Small intestine (tissue), 16 donors: ENCODE measurements at places on chromosomes 2 and 18.

- H3K27ac ChIP-seq: no peak overlapping the region
- no peak overlapping the region for H3K4me3 ChIP-seq
- no peaks in the 10 kb centered on the region for H3K27me3 ChIP-seq
- DNase-seq: no peak
Measured at GRCh38 chr2:134869946-134870736, 31.7 kb downstream of the ACMSD start.

DNA sequence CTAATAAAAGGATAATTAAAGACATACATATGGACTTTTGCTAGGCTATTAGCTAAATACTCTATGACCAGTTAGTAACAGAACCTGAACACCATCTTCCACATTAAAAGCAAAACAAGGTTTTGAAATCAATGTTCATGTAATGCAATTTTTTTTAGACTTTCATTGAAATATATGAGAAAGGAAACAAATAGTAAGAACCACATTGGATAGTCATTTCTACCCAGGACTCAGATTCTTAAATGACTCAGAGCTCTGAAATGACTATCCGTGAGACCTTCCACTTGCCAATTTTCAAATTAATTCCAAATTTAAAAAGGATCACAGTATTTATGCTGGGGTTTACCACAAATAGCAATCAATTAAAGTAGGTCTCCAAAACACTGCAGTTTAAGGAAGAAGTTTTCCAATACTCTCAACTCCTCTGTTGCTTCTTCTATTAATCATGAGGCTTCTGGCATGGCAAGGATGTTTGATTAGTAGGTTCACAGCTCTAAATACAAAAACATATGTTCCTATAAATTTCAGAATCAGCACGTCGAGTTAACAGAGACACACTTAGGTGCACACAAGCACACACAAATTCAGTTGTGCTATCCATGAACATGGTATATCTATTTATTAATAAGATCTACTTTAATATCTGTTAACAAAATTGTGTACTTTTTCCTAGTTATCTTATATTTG lies 841.0 kb downstream of the RNF144A start:
- H3K4me3 ChIP-seq: no peak overlapping the region
- no peaks in the 10 kb centered on the region for H3K4me1 ChIP-seq
- H3K27ac ChIP-seq: no peak overlapping the region
- no peaks in the 10 kb centered on the region for H3K27me3 ChIP-seq
- H3K36me3 ChIP-seq: no peaks in the 10 kb centered on the region

GRCh38 chr2:174901075-174901474 lies 104.1 kb downstream of the CHN1 start:
- no peaks in the 10 kb centered on the region for H3K36me3 ChIP-seq
- H3K4me3 ChIP-seq: no peak overlapping the region
- no peaks in the 10 kb centered on the region for H3K4me1 ChIP-seq
- H3K27me3 ChIP-seq: no peaks in the 10 kb centered on the region
- H3K27ac ChIP-seq: no peak overlapping the region
- no peak for DNase-seq

GRCh38 chr2:217943446-217944321 lies 59.1 kb downstream of the TNS1 start:
- peak overlapping the region; percentile 39 for H3K4me3 ChIP-seq
- H3K4me1 ChIP-seq: no peaks in the 10 kb centered on the region
- no peaks in the 10 kb centered on the region for H3K27me3 ChIP-seq
- H3K27ac ChIP-seq: peak overlapping the region; percentile 60

- peaks cover 3% of the 10 kb centered on the region for H3K36me3 ChIP-seq
- no peaks in the 10 kb centered on the region for H3K27me3 ChIP-seq
- H3K4me3 ChIP-seq: no peak overlapping the region
- DNase-seq: no peak
- H3K4me1 ChIP-seq: no peaks in the 10 kb centered on the region
Measured at GRCh38 chr18:79290876-79291275, 104.9 kb upstream of the NFATC1 start.

GRCh38 chr2:60662781-60663180 lies 93.3 kb upstream of the PAPOLG start:
- no peak for DNase-seq
- no peak overlapping the region for H3K4me3 ChIP-seq
- H3K36me3 ChIP-seq: no peaks in the 10 kb centered on the region
- H3K27me3 ChIP-seq: no peaks in the 10 kb centered on the region

DNA sequence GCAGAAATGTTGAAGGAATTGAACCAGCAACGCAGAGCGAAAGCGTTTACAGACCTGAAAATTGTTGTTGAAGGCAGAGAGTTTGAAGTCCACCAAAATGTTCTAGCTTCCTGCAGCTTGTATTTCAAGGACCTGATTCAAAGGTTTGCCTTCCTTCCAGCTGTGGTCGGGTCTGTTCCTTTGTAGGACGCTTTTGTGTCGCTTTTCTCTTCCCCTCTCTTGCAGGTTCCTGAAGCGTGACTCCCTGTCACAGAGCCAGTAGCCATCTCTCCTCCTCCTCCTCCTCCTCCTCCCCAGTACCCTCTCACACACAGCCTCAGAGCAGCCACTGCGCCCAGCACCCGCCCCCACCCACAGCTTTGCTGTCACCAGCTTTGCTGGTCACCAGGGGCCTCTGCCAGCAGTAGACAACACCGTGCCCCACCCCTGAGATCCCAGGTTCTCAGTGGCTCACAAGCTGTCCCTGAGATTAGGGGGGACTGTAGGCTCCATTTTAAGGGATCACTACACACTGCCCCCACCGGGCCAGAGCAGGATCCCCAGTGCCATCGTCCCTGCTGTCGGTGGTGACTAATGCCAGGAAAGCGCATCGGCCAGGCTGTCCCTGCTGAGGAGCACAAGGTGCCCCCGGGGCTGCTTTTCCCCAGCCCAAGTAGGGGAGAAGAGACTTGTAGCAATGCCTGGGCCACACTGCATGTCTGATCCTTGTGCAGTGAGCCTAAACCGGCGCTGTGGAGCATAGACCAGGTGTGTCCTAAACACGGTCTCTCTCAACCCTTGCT lies 242.3 kb downstream of the ATAD2B start:
- no peak overlapping the region for H3K4me3 ChIP-seq
- no peaks in the 10 kb centered on the region for H3K27me3 ChIP-seq
- no peaks in the 10 kb centered on the region for H3K36me3 ChIP-seq
- H3K27ac ChIP-seq: no peak overlapping the region
- no peak for DNase-seq

GRCh38 chr2:219803294-219803693 lies 175.9 kb downstream of the SLC4A3 start:
- no peak for DNase-seq
- no peaks in the 10 kb centered on the region for H3K36me3 ChIP-seq
- H3K27ac ChIP-seq: no peak overlapping the region
- no peak overlapping the region for H3K4me3 ChIP-seq
- no peaks in the 10 kb centered on the region for H3K4me1 ChIP-seq

DNA sequence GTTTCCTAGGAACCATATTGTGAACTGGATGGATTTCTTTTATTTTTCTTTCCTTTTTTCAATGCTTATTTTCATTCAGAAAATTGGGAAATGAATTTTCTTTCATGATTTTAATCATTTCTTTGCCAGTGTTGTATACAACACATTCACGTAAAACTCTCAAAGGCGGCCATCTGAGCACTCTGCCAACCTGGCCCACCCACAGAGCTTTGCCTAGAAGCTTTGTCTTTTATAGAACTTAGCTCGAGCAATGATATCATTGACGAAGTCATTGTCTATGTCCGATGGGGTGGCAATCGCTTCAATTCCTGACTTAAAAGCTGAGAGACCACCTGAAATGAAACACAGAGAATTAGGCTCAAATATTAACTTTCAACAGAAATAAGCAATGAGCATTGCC lies 13.3 kb downstream of the LYG2 start:
- no peak for DNase-seq
- no peaks in the 10 kb centered on the region for H3K36me3 ChIP-seq
- no peaks in the 10 kb centered on the region for H3K27me3 ChIP-seq
- H3K4me1 ChIP-seq: no peaks in the 10 kb centered on the region
- no peak overlapping the region for H3K27ac ChIP-seq

DNA sequence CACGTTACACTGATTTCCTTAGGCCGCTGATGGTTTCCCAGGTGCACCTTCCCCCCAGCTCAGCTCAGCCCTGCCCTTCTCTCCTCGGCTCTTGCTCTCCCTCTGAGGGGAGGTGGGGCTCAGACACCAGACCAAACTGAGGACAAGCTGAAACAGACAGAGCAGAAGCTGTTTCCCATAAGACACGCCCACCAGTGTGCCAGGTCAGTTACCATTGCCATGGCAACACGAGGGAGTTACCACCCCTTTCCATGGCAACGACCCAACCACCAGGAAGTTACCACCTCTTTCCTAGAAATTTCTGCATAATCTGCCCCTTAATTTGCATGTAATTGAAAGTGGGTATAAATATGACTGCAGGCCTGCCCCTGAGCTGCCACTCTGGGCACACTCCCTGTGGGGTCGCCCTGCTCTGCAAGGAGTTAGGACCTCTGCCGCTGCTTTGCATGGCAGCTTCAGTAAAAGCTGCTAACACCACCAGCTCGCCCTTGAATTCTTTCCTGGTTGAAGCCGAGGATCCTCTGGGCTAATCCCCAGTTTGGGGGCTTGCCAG lies 120.9 kb upstream of the SMIM21 start:
- H3K4me3 ChIP-seq: no peak overlapping the region
- no peak overlapping the region for H3K27ac ChIP-seq
- no peaks in the 10 kb centered on the region for H3K4me1 ChIP-seq
- DNase-seq: peak; percentile 3
- no peaks in the 10 kb centered on the region for H3K36me3 ChIP-seq

GRCh38 chr2:74267068-74267467 lies 68.7 kb downstream of the MTHFD2 start:
- peaks cover 3% of the 10 kb centered on the region for H3K36me3 ChIP-seq
- DNase-seq: peak; percentile 89
- peak overlapping the region; percentile 15 for H3K27ac ChIP-seq
- H3K4me3 ChIP-seq: no peak overlapping the region

DNA sequence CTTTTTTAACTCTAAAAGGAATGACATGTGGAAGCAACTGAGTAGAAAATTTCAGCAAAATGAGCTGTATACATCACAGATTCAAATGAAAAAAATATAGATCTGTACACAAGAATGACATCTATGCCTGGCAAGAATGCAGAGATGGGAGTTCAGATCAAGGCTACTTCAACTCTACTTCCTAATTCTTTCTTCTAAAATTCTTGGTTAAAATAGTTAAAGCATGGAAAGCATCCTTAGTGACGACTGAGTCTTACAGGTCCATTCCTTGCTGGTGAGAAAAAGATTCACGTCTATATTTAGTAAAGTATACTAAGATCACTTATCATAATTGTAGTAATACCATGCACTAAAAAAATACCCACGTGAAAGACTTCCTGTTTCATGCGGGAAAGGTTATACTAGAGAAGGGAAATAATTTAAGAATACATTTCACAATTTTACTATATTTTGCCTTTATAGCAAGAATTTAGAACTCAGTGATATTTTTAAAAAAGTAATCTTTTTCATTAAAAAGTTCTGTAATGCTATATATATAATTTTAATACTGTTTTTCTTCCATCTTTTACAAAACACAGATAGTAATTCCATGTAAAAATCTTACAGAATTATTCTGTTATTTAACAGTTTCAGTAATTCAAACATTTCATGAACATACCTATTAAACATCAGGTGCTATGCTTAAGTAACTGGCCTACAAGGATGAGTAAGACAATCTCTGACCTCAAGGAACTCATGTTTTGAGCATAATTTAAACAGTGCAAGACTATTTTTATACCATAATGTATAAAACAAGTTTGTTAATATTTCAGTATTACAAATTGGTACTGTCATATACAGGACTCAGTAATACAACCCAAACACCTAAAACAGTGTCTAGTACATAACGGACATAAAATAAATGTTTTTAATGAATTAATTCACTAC lies 159.6 kb downstream of the BAZ2B start:
- DNase-seq: no peak
- no peak overlapping the region for H3K27ac ChIP-seq
- no peaks in the 10 kb centered on the region for H3K4me1 ChIP-seq
- H3K4me3 ChIP-seq: no peak overlapping the region
